Left cardiac atrium (tissue), 4 donors: ENCODE measurements at places on chromosomes 11 and 22.

GRCh38 chr11:95699631-95700470 is 89.7 kb downstream of the FAM76B start:
- DNase-seq, result no peak

GRCh38 chr22:26958378-26958777 is 301.0 kb downstream of the MIAT start:
- no peak for DNase-seq

GRCh38 chr11:113072237-113072858 is 111.1 kb downstream of the NCAM1 start:
- no peak for DNase-seq

- peak; percentile 60 for DNase-seq
These were observed 38.5 kb upstream of the GLYATL1 start for GRCh38 chr11:58900479-58901420.

GRCh38 chr11:63595296-63595695 is 18.9 kb downstream of the PLAAT3 start:
- no peak for DNase-seq

- no peak for DNase-seq
These were observed 69.9 kb upstream of the SHANK2 start for GRCh38 chr11:71322192-71322735.

GRCh38 chr11:111120161-111120560 is 125.4 kb upstream of the POU2AF2 start:
- DNase-seq, result no peak

DNA sequence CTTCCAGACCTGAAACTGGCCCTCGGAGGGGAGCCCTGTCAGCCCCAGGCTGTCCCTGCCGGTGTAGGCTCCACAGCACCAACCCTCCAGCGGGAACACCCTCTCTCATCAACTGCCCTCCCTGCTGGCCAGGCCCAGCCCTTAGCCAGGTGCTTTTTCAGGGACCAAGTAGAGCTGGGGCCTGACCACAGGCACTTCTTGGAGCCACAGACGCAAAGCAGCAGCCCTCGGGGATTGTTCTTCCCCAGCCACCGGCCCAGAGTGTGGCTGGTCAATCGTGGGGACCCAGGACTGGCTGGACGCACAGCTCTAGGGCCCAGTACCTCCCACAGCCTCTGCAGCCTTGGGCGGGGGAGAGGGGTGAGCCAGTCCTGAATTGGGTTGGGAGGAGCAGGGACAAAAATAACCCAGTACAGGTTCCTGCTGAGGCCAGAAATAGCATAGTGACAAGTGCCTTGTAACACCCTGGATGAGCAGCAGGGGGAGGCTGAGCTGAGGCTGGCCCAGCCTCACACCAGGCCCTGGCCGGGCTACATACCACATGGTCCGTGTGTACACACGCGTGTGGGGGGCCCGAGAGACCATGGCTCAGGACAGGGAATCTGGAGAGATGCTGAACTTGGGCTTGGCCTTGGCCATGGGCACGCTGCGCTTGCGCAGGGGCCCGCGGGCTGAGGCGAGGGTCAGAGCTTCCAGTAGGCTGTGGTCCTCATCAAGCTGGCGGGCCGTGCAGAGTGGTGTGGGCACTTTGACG is 2.0 kb downstream of the KCNJ11 start:
- peak; percentile 59 for DNase-seq

DNA sequence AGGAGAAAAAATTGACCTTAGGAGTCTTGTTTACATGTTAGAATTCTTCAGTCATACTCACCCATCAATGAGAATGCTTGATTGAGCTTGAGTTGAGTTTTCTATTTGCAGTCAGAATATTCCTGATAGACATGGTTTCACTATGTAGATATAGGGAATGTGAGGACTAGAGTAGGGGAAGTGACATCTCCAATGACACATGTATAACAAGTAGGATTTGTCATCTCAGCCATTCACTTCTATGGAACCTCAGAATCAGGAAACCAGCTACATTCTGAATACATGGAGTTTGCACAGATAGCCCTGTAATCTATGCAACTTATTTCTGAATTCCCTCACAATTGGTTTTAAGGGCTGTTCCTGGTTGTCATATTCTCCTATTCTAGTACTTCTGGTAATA is 20.1 kb upstream of the OR9Q1 start:
- no peak for DNase-seq

GRCh38 chr11:92779746-92780145 is 189.7 kb upstream of the MTNR1B start:
- no peak for DNase-seq

GRCh38 chr11:35151241-35151640 is 12.3 kb downstream of the CD44 start:
- DNase-seq, result no peak

DNA sequence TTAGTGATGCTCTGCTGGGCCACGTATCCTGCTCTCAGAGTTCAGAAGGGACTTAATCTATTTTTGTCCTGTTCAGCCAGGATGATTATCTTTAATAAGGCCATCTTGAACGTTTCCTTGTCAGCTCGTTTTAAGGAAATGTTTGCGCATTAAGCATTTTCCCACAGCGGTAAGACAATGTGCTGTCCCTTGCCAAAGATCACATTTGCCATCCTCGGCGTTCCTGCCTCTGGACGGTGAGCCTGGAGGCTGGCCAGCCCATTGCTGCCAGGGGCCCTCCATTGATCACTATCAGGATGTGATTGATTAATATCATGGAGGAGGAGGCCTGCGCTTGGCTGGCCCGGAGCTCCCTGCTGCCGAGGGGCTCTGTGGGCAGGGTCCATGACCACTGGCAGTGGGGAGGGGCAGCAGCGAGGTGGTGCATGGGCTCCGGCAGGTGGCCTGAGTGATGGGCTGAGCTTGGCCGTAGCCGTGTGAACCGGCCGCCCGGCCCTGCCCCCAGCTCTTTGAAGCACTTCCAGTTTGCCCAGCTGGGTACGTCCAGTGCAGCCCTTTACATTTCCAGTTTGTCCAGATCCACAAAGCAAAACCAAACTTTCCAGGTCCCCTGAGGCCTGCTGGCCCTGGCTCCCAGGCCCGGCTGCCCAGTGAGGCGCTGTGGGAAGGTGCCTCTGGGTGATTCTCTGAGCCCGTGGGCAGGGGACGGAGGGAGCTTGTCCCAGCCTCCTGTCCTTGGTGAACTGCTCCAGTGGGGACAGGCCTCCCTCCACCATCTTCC is 49.5 kb upstream of the SMIM38 start:
- no peak for DNase-seq

DNA sequence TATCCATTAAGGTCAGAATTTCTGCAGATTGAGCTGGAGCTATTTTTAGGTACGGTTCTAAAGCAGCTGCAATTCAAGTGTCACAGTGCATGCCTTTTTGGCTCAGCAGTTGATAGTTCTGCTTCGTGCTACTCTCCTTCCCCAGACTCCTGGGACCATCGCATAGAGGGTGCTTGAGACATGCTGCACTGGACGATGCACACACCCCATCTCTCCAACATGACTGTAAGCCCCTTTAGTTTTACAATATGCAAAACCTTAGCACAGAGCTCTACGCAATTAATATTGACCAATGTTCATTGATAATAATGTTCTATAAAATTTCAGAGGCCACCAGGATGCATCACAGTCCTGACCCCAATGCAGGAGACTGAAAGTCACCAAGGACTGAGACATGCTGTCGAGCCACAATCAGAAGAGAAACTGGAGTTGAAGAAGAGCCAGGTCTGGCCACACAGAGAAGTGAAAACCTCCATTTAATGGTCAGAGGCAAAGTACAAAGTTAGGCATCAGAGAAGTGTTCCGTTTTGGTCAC is 120.9 kb upstream of the ZC3H12C start:
- DNase-seq, result no peak

- DNase-seq, result no peak
These were observed 44.4 kb downstream of the P4HA3 start for GRCh38 chr11:74267014-74267413.

DNA sequence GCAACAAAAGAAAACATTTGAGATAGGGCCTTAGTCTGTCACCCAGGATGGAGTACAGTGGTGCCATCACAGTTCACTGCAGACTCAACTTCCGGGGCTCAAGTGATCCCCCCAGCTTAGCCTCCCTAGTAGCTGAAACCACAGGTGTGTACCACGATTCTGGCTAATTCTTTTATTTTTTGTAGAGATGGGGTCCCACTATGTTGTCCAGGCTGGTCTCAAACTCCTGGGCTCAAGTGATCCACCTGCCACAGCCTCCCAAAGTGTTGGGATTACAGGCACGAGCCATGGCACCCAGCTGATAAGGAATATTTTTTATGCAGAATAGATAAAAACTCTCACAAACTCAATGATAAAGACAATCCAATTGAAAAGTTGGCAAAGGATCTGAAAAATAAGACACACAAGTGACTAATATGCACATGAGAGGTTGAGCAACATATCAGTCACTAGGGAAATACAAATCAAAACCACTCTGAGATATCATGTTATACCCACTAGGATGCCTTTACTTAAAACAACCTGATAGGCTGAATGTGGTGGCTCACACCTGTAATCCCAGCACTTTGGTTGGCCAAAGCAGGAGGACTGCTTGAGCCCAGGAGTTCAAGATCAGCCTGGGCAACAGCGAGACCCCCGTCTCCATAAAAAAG is 33.9 kb upstream of the CLTCL1 start:
- DNase-seq, result no peak

DNA sequence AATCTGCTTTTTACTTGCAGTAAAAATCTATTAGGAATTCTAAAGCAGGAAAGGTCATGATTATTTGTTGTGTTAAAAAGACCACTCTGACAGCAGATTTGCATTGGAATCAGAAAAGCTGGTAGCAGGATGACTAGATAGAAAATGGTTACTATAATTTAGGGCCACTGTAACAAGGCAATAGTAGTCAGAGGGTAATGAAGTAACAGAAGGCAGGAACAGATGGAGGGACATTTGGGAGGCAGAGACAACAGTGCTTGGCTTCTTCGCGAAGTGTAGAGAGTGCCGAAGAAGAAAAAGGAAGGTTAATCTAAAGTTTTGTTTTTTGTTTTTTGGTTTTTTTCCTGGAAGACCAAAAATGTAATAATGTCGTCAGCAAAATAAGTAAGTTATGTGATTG is 129.8 kb upstream of the SLC5A12 start:
- no peak for DNase-seq

- DNase-seq, result no peak
These were observed 84.3 kb upstream of the MTMR2 start for GRCh38 chr11:96008161-96008720.

DNA sequence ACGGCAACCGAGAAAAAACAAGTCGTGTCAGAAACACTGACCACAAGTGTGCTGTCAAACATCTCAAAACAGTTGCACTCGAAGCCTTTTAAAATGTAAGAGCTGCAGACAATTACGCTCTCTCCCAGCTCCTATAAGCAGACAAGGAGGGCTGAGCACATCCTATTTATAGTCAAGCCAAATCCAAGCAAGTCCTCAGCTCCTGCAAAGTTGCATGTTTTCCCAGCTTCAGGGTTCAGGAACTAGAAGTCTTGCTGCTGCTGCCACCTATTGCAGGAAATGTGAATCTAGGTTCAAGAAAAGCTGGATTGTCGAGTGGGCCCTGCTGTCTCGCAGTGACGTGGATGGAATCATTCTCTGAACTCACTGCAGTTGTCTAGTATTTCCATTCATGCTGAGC is 15.5 kb downstream of the EFCAB6 start:
- no peak for DNase-seq

- no peak for DNase-seq
These were observed 346.8 kb downstream of the JRKL start for GRCh38 chr11:96736601-96737000.

- no peak for DNase-seq
These were observed 117.3 kb downstream of the RASSF10 start for GRCh38 chr11:13126430-13126829.

DNA sequence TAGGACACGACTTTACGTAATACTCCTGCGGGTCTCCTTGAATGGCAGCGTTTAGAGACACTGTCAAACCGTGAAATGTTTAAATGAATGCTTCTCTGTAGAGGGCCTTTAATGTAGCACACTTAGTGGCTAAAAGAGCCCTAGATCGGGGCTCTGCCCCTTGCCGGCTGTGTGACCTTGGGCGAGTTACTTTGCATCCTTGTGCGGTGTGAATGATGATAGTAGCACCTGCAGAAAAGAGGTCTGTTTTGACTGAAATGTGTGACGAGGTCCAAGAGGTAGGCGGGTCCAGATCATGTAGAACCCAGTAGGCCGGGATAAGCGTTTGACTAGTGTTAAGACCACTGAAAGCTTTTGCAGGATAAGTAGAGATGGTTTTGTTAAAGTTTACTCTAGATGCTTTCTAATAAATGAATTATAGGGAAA is 866 bp downstream of the MED17 start:
- DNase-seq, result no peak

- DNase-seq, result no peak
These were observed 30.6 kb downstream of the KIRREL3 start for GRCh38 chr11:126969865-126970479.

DNA sequence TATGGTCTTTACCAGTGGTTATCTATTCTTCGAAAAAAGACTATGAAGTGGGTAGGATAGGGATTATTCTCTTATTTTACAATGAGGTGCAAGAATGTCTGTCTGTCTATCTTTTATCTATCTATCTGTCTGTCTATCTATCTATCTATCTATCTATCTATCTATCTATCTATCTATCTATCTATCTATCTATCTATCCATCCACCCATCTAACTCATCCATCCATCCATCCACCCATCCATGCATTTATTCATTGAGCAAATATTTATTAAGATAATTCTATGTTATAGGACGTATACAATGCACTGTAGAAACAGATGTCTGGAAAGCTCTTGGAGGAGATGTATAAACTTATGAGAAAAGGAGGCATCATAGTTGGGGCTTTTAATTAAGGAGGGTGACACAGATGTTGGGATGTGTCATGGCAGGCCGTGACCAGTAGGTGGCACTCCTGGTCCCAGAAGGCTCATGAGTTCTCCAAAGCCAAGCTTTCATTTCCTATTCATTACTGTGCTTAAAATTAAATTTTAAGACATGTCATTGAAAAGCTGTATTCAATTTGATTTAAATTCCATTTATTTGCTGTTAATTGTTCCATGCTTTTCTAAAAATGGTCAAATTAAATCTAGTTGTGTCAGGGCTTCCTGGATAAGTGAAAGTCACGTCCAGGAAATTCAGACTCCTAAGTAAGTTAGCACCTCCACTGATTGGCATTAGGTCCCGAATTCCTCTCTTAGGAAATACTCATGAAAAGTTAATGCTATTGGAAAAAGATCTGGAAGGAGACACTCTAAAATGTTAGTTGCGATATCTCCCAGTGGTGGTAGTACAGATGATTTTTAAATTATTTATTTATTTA is 19.0 kb upstream of the E2F8 start:
- DNase-seq, result peak; percentile 64
